ENCODE measurements at places on chromosomes 7 and 10.
A peak's percentile ranks its signal among the peaks of the same experiment; 100 is the strongest.

DNA sequence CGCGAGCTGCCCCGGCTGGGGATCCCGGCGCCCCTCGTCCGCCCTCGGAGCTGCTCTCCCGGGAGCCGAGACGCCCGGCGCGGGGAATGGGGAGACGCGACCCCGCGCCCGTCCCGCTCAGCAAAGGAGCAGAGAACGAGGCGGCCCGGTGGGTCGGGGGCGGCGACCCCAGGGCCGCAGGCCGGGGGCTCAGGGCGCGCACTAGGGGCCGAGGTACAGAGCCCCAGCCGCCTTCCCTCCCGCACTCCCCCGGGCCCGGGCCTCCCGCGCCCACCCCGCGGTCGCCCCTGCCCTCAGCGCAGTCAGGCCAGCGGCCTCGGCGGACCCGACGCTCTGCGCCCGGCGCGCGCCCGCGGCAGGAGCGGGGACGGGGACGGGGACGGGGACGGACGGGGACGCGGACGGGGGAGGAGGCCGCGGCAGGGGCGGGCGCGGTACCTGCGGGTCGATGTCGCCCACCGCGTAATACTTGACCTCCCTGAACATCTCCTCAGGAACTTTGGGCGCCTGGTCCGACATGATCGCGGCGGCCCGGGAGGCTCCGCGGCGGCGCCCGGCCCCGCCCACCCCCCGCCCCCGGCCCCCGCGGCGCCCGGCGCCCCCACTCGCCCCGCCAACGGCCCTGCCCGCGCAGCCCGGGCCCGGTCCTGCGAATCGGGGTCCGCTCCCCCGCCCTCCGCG lies 373 bp downstream of the PAXIP1 start:
- no peak for DNase-seq

DNA sequence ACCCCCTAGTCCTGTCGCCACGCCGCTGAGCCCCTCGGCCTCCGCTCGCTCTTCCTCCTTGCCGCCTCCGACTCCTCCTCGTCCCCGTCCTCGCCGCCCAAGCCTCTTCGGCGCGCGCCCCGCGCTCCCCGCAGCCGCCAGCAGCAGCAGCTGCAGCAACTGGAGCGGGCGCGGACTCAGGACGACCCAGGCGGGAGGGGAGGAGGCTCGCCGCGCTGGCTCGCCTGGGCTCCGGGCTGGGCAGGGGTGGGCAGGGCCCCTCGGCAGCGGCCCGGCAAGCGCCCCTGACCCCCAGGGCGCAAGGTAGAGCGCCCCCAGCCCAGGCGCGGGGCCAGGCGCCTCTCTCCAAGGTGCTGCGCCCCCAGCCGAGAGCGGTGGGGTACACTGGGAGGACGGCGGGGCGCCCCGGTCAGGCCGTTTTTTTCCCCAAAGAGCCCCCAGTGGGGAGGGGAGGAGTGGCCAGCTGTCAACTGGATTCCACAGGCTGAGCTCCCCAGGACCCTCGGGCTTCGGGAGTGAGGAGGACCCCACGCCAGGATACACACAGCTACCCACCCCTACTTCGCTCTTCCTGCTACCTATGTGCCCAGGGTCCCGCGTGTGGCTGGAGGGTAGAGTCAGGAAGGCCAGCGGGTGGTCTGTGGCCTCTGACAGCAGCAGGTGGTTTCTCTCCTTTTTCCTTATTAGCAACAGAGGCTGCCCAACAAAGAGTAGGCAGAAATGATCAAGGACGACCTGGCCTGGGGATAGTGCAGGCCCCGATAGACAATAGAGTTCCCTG lies 903 bp upstream of the KCNMA1 start:
- DNase-seq, result no peak

DNA sequence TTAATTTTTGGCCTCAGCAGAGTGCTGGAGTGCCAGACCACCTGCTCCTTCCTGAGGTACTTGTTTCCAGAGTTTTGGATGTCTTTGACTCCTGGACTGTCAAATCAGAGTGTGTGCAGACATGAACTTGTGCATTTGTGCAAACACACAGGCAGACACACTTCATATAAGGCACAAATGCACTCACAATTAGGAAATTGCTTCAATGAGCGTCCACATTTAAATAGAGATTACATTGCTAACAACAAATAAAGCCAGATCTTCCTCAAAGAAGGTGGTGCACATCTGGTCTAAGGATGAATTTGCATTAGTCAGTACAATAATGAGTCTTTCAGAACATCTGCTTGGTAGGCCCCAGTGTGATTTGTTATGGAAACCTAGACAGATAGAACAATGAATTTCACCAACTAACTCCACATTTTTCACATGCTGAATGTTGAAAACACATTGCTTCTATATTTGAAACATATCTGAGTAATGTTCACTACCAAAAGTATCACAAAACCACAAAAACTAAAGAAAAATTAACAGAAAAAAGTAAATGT lies 266.7 kb upstream of the INHBA start:
- no peak for DNase-seq

DNA sequence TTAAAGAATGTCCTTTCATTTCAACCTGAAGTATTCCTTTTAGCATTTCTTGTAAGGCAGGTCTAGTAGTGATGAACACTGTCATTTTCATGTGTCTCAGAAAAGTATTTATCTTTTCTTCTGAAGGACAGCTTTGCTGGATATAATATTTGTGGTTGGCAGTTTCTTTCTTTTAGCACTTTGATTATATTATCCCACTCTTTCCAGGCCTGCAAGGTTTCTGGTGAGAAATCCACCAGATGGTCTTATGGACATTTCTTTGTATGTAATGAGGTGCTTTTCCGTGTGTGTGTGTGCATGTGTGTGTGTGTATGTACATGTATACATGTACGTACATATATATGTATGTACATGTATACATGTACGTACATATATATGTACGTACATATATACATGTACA lies 7.3 kb downstream of the CASP7 start:
- DNase-seq, result no peak

GRCh38 chr7:100465702-100466311 lies 1.7 kb upstream of the SPACDR start:
- DNase-seq, result peak; percentile 78

DNA sequence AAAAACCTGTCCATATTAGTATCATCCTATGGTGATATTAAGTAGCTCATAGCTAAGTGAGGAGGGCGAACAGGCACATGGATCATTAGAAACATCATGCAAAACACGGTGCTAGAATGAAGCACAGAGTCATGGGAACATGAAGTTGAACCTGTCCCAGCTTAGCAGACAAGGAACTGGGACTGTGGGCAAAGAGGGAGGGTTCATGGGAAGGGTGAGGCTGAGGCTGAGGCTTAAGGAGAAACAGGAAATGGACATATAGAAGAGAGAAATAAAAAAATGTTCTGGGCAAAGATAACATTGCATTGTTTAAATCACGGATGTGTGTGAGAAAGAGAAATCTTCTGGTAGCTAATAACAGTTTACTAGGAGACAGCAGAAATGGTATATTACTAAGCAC lies 708.1 kb downstream of the GRID1 start:
- no peak for DNase-seq

GRCh38 chr10:129622736-129623135 lies 155.7 kb downstream of the MGMT start:
- DNase-seq, result no peak

GRCh38 chr10:52879091-52879807 lies 106.7 kb upstream of the MBL2 start:
- no peak for DNase-seq

- no peak for DNase-seq
These were observed 2.7 kb upstream of the FAM20C start for GRCh38 chr7:189719-190118.

DNA sequence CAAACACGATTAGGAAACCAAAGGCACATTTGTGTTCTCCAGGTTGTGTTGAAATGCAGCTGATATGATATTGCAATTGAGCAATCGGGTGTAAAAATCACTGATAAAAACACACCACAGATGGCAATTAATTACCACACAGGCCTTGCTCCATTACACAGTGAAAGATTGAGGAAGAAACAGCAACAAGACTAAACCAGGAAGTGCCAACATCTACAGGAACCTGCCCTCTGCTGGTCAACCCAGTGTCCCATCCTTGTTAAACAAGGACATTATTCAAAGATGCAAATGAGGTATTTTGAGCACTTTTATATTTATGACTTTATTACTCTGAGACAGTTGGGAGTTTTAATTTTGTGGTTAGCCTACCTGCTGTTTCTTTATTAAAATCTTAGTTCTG lies 765.6 kb upstream of the GHITM start:
- DNase-seq, result no peak

DNA sequence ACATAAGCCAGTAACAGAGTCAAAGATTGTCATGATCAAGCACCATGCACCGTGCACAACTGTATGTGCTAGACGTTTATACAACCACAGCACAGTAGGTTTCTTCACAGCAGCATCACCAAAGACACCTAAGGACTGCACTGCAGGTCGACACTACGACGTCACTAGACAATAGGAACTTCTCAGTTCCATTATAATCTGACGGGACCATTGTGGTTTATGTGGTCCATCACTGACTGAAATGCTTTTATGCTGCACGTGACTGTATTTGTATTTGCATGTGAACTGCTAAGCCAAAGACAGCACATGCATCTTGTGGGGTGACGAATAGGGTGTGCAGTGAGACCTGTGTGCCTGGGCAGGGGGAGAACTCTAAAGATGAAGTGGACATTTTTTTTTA lies 164.9 kb downstream of the PARD3 start:
- no peak for DNase-seq

DNA sequence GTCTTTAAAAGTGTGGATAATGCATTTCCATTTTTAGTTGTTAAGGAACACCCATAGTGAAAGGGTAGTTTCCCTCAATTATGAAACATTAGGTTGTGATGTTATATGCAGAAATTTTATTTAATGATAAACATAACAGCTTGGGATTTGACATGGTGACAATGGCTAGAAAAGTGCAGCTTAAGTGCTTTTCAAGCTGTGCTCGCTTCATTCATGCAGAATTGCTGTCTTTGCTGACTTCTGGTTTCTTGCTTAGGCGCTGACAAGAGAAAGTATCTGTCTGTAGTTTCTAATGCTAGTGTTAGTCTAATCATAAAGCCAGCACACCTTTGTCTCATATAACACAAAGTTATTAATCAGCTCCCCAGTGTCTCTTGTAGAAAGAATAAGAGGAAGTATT lies 170.0 kb downstream of the ARL5B start:
- DNase-seq, result no peak

GRCh38 chr7:37982423-37982822 lies 62.0 kb downstream of the EPDR1 start:
- peak; percentile 48 for DNase-seq

GRCh38 chr7:147412782-147413556 lies 1177.6 kb upstream of the C7orf33 start:
- DNase-seq, result no peak

- peak; percentile 93 for DNase-seq
These were observed 42.7 kb downstream of the FAM53B start for GRCh38 chr10:124701435-124701834.

DNA sequence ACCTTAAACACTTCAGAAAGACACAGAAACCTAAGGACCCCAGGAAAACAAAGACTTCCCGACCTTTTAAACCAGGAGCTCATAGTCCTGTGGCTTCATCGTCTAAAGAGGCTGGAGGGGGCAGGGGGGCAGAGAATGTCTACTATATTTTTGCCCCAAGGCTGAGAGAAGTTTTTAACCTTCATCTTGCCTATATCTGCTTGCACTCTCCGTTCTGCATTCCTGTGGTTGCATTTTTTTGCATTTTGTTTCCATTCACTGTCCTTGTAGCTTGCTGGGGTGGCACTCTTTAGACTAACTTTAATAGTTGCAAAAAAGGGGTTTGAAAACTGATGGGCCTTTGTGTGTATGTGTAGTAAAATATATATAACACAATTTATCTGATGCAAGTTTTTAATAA lies 23.7 kb downstream of the PRKAR2B start:
- DNase-seq, result no peak

GRCh38 chr10:36888925-36889573 lies 236.3 kb upstream of the ANKRD30A start:
- DNase-seq, result no peak

- no peak for DNase-seq
These were observed 133.7 kb upstream of the TNS3 start for GRCh38 chr7:47715631-47716068.

DNA sequence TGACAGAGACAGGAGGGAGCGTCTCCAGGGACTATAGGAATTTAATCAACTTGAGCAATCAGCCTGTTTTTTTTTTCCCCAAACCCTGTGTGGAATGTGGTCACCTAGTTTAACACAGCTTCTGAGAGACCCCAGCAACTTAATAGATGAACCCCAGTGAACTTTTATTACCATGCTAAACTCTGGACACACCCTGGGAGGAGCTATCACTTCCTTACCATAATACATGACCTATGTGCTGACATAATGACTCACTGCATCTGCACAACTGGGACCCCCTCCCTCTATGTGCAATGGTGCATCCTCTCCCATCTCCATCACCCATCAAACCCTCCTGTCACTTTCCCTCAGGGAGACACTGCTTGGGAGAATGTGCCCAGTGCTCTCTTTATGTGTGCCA lies 83.7 kb downstream of the EPC1 start:
- no peak for DNase-seq

DNA sequence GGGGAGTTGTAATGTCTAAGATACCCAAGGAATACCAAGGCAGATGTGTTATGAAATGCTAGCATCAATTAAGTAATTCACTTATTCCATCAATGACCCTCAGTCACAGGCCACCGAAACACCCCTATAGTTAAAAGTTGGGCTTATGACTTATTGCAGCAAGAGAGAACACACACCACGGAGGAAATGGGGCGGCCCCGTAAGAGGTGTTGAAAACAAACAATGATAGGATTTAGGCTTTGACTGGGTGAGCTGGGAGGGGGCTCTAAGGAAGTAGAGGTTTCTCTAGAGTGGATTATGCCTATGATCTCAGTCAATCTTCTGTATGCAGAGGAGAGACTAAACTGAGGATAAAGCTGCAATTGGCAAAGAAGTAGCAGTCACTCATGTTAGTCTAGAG lies 45.4 kb upstream of the PRKCQ start:
- no peak for DNase-seq

DNA sequence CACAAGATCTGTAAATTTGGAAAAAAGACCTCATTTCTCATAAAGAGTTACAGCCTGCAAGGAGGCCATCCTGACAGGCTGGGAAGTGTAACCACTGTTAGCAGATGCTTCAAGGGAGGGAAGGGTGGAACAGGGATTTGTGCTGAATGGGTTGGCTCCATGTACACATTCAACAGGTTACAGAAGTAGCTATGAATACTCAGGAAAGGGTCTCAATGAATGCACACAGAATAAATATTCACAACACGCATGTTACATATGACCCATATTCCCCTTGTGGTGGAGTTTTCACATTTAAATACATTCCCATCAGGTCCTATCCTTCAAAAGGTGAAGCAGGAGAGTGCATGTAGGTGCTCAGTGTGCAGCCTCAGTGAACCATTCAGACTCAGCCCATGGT lies 316.4 kb upstream of the COBL start:
- DNase-seq, result no peak

GRCh38 chr7:17304926-17305325 lies 6.5 kb downstream of the AHR start:
- DNase-seq, result no peak

DNA sequence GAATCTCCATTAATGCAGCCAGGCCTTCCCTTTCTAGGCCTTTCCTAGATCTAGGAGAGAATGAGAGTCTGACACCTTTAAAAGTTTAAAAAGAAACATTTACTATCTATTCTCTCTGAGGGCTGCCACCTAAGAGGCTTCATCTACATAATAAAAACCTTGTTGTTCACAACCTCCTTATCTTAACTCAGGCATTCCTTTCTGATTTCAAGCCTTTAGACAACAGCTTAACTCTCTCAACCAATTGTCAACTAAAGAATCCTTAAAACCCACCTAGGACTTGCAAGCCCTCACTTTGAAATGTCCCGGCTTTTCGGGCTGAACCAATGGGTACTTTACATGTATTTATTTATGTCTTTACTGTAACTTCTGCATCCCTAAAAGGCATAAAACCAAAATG lies 64.3 kb upstream of the RET start:
- no peak for DNase-seq

Data from tibial artery (tissue), 4 donors.